Esophagus squamous epithelium (tissue), 5 donors: ENCODE measurements at places on chromosomes 3 and 15.

- no peak for DNase-seq
Measured at GRCh38 chr15:56052395-56053045, 59.1 kb upstream of the NEDD4 start.

DNA sequence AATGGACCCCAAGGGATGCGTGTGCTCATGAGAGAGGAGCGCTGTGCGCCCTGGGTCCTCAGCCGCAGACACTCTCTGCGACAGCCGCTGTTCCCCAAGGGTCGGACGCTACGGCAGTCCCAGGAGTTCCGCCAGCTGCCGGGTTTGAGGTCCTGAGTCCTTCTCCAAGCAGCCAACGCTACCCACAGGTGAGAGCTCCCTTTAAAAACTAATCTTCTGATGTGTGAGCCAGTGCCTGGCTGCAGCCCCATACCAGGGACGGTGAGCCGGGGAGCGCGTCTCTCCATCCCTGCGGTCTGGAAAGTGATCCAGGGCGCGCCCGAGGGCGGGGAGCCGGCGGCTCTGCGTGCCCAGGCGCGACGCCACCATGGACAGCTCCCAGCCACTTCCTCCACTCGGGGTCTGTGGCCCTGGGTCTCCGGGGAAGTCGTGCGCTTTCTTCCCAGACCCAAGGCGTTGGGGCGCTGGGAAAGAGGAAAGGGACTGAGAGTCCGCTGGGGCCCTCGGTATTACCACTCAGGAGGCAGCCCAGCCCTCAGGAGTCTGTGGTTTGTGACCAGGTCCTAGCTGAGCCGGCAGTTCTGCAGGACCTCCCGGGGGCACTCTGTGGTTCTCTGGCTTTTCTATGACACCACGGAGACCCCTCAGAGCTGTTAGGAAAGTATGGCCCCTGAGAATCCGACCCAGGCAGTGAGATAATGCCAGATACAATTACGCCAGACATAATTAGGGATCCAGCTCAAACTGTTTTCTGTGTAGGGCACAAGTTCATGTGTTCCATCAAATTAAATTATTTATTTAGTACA lies 1.4 kb downstream of the CEMIP start:
- DNase-seq: no peak

DNA sequence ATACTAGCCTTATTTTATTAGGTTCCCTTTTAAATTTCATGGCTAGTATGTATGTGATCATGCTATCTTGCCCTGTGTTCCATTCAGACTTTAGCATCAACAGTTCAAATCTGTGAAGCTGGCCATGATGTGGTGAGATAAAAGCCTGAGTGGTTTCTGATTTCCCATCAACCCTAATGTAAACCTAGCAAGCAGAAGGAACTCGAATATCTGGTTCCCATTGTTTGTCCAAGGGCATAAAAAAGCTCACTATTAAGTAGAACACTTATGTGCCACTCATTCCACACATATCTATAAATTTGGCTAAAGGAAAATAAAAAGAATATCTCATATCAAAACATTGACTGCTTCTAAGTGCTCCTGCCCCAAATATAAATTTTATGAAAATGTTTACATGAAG lies 311.7 kb downstream of the CADM2 start:
- DNase-seq: no peak

GRCh38 chr3:100150473-100150872 lies 36.2 kb upstream of the FILIP1L start:
- no peak for DNase-seq

- no peak for DNase-seq
Measured at GRCh38 chr3:132629928-132630327, 29.7 kb downstream of the ACAD11 start.

GRCh38 chr15:47188758-47189507 lies 528.4 kb upstream of the SEMA6D start:
- no peak for DNase-seq

DNA sequence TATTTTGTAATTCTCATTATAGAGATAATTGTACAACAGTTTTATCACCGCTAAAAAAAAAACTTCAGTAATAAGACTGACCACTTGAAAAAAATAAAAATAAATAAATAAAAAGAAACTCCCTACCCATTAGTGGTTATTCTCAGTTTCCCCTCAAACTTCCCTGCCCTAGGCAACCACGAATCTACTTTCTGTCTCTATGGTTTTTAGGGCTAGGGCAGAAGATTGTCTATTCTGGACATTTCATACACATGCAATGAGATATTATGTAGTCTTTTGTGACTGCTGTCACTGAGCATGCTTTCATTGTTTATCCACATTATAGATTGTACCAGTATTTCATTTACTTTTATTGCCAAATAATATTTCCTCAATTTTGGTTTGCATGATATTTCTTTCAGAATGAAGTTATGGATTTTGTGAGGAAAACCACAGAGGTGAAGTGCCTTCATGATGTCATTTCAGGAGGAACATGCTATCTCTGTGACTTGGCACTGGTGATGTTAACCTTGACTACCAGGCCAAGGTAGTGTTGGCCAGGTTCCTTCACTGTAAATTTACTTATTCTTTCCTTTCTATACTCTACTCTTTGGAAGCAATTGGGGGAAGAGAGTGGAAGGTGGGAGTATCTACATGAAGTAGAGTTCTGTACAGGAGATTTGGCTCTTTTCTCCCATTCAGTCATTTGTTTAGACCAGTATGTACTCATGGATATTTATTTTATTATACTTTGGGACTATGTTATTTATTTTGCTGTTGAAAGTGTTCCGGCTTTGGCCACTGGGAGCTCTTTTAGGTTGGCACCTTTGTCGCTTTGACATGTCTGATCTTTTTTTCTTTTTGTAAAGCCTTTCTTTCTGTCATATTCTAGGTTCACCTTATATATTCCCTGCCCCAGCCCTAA lies 86.3 kb downstream of the GMPS start:
- no peak for DNase-seq

DNA sequence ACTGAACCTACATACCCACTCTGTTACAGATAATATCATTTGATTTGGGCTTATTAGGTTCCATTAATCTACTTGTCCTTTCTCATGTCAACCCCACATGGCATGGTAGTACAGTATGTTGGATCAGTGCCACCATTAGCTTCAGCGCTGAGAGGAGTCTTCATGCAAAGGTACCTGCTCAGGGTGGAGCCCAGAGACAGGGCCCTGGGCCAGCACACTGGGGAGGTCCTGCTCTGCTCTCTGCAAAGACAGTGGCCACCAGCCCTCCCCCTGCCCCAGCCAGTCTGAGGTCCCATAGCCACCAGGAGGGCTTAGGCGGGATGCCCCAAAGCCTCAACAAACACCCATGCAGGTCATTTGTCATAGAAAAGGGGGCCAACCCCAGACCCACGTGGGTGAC lies 71.0 kb downstream of the ATP10A start:
- DNase-seq: no peak

DNA sequence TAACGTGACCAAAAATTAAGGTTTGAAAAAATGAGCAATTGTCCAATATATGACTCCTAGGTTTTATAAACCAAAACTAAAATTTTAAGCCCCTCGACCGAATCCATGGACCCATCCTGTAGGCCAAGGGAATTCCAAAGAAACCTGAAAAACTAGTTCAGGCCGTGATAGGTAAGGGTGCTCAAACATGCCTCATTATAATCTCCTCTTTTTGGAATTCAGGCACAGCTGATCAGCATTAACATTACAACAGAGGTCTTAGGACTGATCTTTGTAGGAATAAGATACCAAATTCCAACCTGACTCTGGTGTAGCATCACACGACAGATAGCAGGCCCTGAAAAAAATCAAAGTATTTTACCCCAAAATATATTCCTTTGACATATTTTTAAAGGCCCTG lies 155.7 kb downstream of the NEK10 start:
- no peak for DNase-seq

GRCh38 chr3:80451393-80451792 lies 683.6 kb upstream of the ROBO1 start:
- no peak for DNase-seq

GRCh38 chr3:123523023-123523412 lies 61.8 kb downstream of the HACD2 start:
- DNase-seq: no peak

DNA sequence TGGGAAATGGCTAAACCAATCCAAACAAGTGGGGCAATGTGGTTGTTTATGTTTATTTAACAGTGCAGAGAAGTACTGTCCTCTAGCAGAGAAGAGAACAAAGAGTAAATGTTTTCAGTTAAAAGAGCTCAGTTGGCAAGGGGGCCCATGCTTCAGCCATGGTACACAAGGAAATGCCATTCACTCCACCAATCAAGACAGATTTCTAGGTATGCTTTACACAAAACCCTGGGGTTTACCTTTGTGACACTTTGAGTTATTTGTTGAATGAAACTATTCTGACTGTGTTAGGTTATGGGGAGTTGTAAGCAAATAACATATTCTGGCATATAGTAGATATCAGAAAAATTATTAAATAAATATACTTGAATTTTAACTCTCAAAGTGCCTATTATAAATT lies 228.5 kb upstream of the MME start:
- no peak for DNase-seq

DNA sequence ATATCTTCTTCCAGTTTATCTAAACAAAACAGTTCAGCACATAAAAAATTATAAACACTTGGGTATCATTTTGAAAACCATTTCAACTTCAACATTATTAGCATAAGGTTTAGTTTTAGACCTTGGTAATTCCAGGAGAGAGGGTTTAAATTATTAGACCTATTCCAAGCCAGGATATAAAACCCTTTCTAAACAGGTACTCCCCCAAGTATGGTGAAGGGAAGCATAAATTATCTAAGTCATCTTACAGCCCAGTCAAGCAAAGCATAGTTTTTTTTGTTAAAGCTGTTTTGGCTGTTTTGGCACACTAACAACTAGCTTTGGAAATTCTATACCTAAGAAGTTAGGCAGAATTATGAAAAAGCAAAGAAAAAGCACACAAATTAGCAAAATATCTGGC lies 87.3 kb downstream of the FBN1 start:
- DNase-seq: no peak

GRCh38 chr15:49163678-49164077 lies 6.4 kb upstream of the GALK2 start:
- no peak for DNase-seq

GRCh38 chr3:98328933-98329332 lies 24.7 kb upstream of the OR5K4 start:
- no peak for DNase-seq

- DNase-seq: no peak
Measured at GRCh38 chr3:122268257-122269024, 56.6 kb upstream of the CSTA start.
